ENCODE measurements at places on chromosomes 3 and 15. TPM values are rescaled to one million over a fixed set of nuclear protein-coding genes. Genes with fewer than 3 reads are reported as not detected.

- no peak for DNase-seq
Observed at GRCh38 chr3:60579734-60580133, 671.5 kb downstream of the FHIT start.

DNA sequence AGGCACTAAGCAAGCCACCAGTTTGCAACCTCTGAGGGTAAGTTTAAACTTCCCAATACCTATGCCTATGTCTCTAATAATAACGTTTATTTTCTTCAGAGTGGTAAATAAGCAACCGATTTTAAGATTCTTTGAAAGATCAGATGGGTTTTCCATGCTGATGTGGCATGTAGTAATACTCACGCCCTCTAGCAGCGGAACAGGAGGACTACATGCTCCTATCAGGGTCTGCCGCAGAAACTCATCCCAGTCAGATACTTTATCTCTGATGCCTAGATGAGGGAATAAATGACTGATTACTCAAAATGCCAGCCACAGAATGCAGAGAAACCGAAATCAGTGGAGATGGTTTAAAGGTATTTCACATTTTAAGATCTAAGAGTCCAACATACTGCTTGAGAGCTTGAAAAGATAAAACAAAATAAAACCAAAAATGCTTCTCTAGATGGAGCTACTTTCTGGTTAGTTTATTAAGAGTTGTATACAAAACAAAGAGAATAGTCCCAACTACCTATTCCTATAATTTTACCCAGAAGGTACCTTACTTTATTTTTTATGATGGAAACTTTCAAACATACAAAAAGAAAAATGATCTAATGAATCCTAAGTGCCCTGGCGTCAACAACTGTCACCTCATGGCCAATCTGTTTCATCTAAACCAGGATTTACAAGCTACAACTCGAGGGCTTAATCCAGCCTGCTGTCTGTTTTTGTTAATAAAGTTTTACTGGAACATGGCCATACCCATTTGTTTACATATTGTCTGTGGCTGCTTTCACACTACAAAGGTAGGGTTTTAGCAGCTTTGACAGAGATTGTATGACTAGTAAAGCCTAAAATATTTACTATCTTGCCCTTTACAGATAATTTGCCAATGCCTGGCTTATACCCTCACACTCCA lies 37.5 kb upstream of the STIMATE start:
- no peak for DNase-seq

GRCh38 chr3:38140326-38141172 lies 2.1 kb downstream of the MYD88 start:
- DNase-seq, result no peak

DNA sequence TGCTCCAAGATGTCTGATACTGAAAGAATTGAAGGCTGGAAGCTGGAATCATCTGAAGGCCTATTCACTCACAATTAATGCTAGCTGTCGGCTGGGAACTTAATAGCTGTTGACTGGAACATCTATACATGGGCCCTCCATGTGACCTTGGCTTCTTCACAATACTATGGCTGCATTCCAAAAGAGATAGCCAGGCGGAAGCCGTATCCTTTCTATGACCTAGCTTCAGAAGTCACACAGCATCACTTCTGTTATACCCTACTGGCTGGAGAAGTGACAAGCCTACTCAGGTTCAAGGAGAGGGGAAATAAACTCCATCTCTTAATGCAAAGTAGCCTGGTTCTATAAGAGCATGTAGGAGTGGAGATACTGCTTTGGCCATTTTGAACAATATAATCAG lies 50.9 kb upstream of the SPRED1 start:
- DNase-seq, result no peak

GRCh38 chr3:23665741-23666140 lies 140.0 kb upstream of the UBE2E1 start:
- no peak for DNase-seq

DNA sequence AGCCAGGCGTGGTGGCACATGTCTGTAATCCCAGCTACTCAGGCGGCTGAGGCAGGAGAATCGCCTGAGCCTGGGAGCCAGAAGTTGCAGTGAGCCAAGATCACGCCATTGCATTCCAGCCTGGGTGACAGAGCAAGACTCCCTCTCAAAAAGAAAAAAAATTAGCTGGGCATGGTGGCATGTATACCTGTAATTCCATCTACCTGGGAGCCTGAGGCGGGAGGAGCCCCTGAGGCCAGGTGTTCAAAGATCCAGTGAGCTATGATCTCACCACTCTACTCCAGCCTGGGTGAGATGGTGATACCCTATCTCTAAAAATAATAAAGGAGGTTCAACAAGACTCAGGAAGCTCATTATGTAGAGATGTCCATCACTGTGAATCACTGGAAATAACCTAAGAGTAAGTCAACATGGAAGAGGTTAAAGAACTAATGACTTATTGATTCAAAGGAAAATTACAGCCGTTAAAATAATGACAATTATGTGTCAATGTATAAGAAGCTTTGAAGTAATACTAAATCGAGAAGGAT lies 19.8 kb upstream of the RAB7A start:
- no peak for DNase-seq

- DNase-seq, result no peak
Observed at GRCh38 chr3:103059432-103059831, 624.6 kb downstream of the ZPLD1 start.

DNA sequence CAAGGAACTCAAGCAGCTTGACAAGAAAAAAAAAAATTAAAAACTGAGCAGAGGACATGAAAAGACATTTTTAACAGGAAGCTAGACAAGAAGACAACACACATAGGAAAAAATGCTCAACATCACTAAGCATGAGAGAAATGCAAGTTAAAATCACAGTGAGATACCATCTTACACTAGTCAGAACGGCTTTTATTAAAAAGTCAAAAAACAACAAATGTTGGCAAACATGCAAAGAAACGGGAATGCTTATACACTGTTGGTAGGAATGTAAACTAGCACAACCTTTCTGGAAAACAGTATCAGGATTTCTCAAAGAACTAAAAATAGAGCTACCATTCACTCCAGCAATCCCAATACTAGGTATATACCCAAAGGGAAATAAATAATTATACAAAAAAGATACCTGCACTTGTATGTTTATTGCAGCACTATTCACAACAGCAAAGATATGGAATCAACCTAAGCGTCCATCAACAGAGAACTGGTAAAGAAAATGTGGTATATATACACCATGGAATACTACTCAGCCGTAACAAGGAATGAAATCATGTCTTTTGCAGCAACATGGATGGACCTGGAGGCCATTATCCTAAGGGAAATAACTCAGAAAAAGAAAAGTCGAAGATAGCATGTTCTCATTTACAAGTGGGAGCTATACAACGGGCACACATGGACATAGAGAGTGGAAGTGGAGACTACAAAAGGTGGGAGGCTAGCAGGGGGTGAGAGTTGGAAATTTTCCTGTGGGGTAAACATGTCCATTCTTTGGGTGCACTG lies 5.2 kb downstream of the GOLIM4 start:
- no peak for DNase-seq

- peak; percentile 61 for DNase-seq
Observed at GRCh38 chr15:89912674-89913396, at the start of gene ARPIN. ARPIN (minus strand) TSS chr15:89912952; CDS start chr15:89912835, 117 bp downstream.

DNA sequence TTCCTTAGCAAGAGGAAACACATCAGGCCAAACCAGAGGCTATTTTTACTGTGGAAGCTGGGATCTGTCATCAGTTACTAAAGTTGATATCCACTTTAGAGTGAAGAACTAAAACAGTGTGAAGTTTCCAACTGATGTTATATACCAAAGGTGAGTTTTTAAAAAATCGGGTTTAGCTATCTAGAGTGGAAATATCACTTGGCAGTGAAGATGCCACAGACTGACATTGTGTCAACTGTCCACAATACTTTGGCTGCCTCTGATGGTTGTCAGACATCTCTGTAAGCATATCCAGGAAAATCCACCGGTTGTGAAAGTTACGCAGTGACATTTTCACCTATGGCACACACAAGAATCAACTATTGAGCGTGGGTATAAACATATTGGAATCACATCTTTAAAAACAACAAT lies 9.2 kb downstream of the ZIC1 start:
- no peak for DNase-seq

- DNase-seq, result peak; percentile 57
Observed at GRCh38 chr15:90388462-90389380, 679 bp downstream of the IQGAP1 start.

The NUTM1 gene
- not detected for total RNA-seq

DNA sequence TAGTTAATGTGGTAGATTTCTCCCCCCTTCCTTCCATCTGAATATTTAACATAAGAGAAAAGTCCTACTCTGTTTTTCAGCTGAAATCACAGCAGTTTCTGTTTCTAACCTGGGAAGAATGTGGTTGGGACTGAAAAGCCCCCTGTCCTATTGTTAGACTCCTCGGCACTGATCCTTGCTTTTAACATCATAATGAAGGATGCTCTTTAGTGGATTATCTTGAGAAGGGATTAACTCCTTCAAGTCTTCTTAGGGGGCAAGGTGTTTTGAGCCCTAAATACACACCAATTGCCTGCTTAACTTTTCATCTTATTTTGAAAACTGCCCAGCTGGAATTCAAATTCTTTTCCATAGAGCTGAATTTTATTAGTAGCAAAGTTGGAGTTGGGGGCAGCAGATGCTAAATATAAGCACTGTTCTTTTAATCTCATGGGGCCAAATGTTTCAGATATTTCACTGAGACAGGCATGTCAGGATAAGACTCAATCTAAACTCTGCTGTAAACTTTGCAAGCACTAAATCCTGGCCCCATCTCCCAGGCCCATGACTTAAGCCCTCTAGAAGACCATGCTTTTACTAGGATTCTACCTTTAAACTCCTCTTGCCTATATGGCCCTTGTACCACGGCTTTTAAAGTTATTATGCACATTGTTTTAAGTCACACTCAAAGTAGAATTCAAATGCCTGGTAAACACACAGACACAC lies 243.2 kb upstream of the NR2F2 start:
- DNase-seq, result no peak

- DNase-seq, result no peak
Observed at GRCh38 chr3:100580147-100580546, 29.3 kb upstream of the ADGRG7 start.

GRCh38 chr3:195729476-195730251 lies 8.9 kb downstream of the MUC20 start:
- no peak for DNase-seq

DNA sequence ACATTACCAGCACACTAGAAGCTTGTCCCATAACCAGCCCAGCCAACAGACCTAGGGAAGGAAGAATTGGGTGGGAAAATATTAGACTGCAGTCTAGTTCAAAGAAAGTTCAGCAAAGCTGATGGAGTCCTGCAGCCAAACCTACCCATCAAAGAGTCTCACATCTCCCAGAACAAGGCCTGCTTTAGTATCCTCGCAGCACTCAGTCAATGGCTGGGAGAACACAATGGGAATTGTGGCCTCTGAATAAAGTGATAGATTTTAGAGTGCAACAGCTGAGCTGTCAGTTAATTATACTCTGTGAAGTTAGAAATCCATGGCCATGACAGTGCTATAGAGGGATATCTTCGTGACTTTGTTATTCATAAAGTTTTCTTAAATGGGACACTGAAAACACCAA lies 207.2 kb upstream of the NAALADL2 start:
- no peak for DNase-seq

DNA sequence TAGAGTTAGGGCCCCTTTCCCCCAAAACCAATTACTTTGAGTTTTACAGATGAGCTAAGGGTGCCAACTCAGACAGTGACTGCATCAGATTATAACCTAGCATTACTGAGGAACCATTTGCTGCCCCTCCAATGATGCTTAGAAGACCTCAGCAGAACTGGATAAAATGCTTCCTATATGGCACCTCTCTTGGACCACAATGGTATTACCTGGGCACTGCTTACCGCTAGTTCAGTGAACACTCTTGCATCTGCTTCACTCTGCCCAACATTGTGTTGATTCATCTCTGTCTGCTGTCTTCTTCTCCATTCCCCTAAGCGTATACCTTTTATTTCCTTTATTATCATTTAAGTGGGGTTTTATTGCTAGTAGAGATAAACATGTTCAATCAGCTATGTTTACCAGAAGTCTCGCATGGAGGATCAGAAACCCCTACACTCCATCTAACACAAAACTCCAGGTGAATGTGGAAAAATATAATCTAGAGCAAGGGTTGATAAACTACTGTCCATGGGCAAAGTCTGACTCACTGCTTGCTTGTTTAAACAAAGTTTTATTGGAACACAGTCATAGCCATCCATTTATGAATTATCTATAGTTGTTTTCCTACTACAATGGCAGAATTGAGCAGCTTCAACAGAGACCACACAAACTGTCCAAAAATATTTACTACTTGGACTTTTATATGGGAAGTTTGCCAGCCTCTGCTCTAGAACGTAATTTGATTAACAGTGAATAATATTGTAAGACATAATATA lies 100.2 kb upstream of the PTX3 start:
- no peak for DNase-seq

The SEMA3F gene
- total RNA-seq, result 49.8 TPM

- DNase-seq, result no peak
Observed at GRCh38 chr3:52400275-52400793, 44.6 kb downstream of the SEMA3G start.

DNA sequence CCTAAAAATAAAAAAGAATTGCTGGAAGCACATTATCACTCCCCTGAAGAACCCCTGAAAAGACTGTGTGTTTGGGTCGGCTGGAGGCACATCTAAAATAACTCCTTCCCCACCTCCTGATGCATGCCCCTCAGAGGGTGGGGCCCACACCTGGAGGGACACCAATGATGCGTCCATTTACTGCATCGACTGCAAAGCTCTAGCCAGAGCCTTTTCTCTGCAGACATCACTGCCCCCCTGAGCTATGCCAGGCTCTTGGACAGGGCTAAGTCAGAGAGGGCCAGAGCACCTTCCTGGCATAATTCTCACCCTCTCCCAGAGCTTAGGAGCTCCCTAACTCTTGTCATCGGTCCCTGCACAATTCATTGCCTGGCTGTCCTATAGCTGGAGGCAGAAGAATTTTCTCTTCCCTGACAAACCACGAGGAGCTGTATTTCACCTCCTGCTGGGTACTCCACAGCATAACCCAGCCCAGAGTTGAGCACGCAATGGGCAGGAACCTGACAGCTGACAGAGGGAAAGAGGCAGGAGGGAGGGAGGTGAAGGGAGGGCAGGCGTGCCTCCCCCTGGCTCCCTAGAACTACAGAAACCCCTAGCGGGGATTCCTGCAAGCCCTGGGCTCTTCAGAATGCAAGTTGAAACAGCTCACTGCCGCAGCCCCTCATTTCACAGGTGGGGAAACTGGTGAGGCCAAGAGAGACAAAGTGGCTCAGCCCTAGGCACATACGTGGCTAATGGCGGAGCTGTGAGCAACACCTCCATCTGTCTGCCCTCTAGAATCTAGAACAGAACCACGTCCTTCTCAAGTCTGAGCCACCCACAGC lies 46.6 kb downstream of the XXYLT1 start:
- no peak for DNase-seq

All from breast epithelium (tissue), 4 donors.